ENCODE measurements at places on chromosomes 7 and 10.

DNA sequence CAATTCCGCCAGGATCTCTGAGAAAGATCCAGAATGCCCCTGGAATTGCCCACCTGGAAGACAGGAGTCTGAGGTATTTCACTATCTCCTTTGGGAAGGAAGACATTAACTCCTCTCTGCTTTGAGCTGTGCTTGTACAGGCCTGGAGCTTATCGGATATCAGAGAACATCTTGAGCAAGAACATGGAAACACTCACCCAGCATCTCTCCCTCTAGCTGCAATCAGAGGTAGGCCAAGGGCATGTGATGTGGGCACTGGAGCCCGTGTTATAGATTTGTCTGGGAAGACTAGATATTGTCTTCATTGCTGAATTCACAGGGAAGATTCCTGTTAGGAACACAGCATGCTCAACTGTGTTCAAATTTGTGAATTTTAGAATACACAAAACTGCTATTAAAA lies 233.9 kb downstream of the PHF14 start:
- no peak for DNase-seq

- peak; percentile 83 for DNase-seq
These were observed at the start of gene RRP12 for GRCh38 chr10:97400665-97401454. Gene RRP12, minus strand, starts transcription at chr10:97401340. Its CDS starts 109 bp downstream, at chr10:97401231.

GRCh38 chr7:50088463-50089129 lies 4.5 kb downstream of the ZPBP start:
- no peak for DNase-seq

- DNase-seq, result no peak
These were observed 537.8 kb upstream of the AUTS2 start for GRCh38 chr7:69060516-69060915.

- DNase-seq, result no peak
These were observed 102.5 kb upstream of the RPA3 start for GRCh38 chr7:7820939-7821338.

DNA sequence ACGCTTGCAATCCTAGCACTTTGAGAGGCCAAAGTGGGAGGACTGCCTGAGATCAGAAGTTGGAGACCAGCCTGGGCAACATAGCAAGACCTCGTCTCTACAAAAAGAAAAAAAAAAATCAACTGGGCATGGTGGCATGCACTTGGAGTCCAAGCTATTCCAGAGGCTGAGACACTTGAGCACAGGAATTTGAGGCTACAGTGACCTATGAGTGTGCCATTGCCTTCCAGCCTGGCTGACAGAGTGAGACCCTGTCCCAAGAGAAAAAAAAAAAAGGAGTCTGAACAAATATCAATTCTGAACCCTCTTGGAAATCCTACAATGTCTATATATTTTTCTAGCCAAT lies 126.8 kb upstream of the NRP1 start:
- no peak for DNase-seq

Data from neuronal stem cell (in vitro differentiated cells).